ENCODE measurements at places on chromosomes 12 and 14. TPM values are rescaled to one million over a fixed set of nuclear protein-coding genes. Genes with fewer than 3 reads are reported as not detected.

- no peak for DNase-seq
Measured at GRCh38 chr12:31118347-31119191, 44.9 kb downstream of the DDX11 start.

WBP11 gene
- total RNA-seq: 15.9 TPM

- no peak for DNase-seq
Measured at GRCh38 chr14:54342806-54343205, 54.0 kb upstream of the CDKN3 start.

AQP2 gene
- total RNA-seq: not detected

DNA sequence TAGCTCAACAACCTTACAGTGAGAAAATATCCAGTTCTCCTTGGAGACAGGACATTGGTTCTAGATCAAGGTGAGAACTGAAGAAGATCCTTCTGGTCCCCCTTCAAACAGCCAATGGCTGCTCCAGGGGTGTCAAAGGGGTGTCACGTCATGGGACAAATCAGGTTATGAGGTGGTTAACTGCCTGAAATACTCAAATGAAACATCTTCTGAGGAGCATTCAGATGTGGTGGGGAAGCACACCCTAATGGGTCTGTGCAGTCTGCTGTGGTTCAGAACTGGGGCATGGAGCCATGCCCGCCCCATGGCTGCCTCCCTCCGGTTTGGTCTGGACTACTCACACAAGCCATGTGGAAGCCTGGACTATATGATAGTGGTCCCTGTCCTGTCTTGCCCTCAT is 52.4 kb upstream of the PARP11 start:
- DNase-seq: no peak

- DNase-seq: no peak
Measured at GRCh38 chr12:90091809-90092208, 383.2 kb upstream of the ATP2B1 start.

DNA sequence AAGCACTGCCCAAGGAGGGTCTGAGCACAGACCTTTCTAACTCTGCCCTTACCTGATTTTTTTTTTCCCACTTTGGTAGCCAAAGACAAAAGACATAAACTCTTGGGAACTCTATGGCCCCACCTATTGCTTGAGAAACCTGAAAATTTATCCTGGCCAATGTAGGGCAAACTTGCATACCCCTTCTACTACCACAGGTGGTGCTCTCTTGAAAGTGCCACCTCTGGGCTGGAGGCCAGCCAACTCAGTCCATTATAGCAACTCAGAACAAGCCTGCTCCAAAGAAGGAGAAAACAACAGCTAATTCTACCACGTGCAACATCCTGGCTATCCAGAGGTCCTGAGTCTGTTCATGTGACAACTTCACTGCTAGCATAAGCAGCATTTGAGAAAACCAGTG is 55.7 kb upstream of the ABCD2 start:
- DNase-seq: no peak

BTG1 gene
- 16.8 TPM for total RNA-seq

DNA sequence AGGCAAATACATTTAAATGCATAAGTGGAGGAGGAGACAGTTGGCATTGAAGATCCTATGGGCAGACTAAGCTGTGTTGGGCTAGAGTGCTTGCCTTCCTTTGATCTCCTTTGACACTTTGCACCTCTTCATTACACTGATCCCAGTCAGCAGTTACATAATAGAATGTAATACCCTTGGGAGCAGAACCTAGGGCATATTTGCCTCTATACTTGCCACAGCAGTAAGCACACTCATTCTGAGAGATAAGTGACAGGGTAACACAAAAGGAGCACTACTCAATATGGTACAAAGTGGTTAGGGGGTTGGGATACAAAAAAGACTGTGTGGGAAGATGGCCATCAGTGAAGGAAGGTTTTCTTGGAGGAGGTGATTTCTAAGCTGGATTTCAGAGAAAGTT is 9.0 kb downstream of the MARS1 start:
- DNase-seq: no peak

DNA sequence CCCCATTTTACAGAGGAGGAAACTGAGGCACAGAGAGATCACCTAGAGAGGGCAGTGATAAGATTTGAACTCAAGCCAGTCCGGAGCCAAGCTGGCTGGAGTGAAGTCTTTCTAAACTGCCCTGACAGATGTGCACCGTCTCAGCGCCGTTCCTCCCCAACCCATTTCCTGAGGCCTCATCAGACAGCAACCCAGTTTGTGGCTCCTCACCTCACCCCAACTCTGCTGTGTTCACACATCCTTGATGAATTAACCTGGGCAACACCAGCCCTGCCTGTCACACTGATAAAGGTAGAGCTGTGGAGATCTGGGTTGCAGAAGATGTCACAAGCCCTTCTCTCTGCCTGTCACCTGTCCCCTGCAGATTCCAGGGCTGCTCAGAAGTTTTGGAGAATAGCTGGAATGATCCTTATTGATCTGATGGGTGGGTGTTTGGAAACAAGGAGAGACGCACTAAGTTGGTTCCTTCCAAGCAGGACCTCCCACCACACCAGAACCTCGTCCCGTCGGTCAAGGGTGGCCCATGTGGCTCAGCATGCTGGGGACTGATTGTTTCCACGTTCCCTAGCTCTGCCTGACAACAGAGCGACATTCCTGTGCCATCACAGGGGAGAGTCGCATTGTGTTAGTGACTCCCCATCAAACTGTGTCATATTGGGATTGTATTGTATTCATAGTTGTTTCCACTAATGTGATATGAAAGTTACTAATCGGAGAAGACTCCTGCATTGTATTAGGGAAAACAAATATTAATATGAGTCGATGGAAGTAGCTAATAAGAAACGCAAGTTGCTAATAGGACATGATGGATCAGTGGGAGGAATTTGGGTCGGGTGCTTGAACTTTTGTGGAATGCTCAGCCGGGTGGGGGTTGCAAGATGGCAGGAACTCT is 200.6 kb downstream of the PHETA1 start:
- no peak for DNase-seq

PCED1B gene
- total RNA-seq: 0.27 TPM

OSBPL8 gene
- 133 TPM for total RNA-seq

GRCh38 chr12:91846466-91847055 is 299.1 kb downstream of the BTG1 start:
- DNase-seq: no peak

SLCO1B1 gene
- total RNA-seq: not detected

GRCh38 chr12:82438356-82438755 is 80.0 kb downstream of the METTL25 start:
- DNase-seq: no peak

- DNase-seq: no peak
Measured at GRCh38 chr12:22986997-22987396, 362.0 kb downstream of the ETNK1 start.

- DNase-seq: no peak
Measured at GRCh38 chr14:67928375-67928774, 108.8 kb downstream of the RAD51B start.

- peak; percentile 71 for DNase-seq
Measured at GRCh38 chr12:88552610-88553079, 27.6 kb downstream of the KITLG start.

LLPH gene
- 5.9 TPM for total RNA-seq

- no peak for DNase-seq
Measured at GRCh38 chr14:104994978-104995377, 9.4 kb downstream of the CLBA1 start.

SIRT4 gene
- total RNA-seq: 3.6 TPM

- DNase-seq: peak; percentile 51
Measured at GRCh38 chr12:103632554-103633216, 45.6 kb downstream of the STAB2 start.

DHRS4L2 gene
- 8.3 TPM for total RNA-seq

VWF gene
- total RNA-seq: 1.4 TPM

GRCh38 chr12:120444676-120445075 is 1.5 kb downstream of the TRIAP1 start:
- DNase-seq: no peak

- peak; percentile 15 for DNase-seq
Measured at GRCh38 chr12:109421355-109422087, 55.6 kb downstream of the KCTD10 start.

- no peak for DNase-seq
Measured at GRCh38 chr12:129304529-129304928, 451.3 kb downstream of the GLT1D1 start.

DNA sequence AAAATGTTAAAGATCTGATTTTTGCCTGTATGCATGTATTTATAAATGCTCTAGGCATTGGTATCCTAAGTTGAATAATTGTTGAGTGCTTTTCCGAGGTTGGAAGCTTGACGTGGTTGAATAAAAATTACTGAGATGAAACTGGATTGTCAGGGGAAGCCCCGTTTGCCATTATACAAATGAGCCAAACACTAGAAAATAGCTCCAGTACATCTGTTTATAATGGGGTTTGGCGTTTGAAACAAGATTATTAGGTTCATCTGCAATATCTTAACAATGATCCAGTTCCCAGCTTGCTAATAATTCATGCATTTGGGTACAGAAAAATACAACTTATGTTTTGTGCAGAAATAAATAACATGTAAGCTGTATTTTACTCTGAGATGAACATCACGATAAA is 789.6 kb downstream of the GALC start:
- DNase-seq: no peak

- DNase-seq: no peak
Measured at GRCh38 chr12:64714551-64714968, 44.6 kb downstream of the GNS start.

DNA sequence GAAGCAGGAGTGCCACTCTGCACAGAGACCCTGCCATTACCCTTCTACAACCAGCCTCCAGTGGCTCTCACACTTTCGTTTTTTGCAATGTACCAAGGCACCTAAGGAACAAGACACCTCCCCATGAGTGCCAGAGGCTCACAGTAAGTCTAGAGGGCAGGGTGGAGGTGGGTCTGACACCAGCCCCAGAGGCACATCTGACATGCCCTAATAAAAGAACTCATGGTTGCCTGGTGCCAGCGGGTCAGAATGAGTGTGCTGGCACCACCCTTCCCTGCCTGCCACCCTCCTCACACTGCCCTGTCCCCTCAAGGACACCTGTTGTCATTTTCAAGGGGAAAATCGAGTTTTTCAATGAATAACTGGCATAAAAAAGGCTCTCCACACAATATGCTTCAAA is 161.2 kb downstream of the FOXN3 start:
- DNase-seq: no peak

DNA sequence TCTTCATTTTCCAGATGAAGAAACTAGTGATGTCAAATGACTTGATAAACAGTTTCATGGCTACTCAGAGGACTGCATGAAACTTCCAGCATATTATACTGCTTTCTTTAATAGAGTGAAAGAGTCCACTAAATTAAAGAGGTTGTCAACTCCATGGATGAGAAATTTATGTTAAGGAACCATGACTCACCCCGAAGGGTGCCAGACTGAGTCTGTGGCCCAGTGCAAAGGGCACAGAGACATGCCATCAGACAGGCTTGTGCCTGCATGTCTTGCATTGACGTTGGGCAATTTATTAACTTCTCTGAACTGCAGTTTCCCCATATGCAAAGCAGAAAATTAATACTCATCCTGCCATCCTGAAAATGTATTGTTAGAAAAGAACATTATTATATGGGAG is 382.4 kb downstream of the APAF1 start:
- DNase-seq: no peak

SLC6A15 gene
- 8.9 TPM for total RNA-seq

TBX3 gene
- total RNA-seq: 12.8 TPM

GRCh38 chr12:132700212-132700822 is 10.3 kb upstream of the PGAM5 start:
- peak; percentile 15 for DNase-seq

- DNase-seq: peak; percentile 44
Measured at GRCh38 chr12:21695986-21696385, 38.3 kb upstream of the LDHB start.

SCYL2 gene
- total RNA-seq: 49.1 TPM
